ENCODE measurements at places on chromosomes 3 and 15. TPM values are rescaled to one million over a fixed set of nuclear protein-coding genes. Genes with fewer than 3 reads are reported as not detected.

DNA sequence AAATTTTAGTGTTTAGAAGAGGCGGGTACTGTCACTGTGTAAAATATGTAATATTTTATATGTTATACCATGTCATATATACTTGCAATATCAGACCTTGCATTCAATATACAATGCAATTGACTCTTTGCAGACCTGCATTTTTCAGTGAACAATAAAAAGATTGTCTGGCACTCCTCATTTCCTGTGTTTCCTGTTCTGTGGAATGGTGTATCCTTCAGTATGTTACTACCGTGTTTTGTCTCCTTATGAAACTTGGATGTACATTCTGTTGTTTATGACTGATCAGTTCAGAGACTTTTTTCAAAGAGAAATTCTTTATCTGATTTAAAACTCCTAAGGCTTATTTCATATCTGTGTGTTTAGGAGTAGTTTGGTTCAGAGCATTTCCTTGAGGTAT lies 31.5 kb downstream of the APH1B start:
- no peak for DNase-seq

DNA sequence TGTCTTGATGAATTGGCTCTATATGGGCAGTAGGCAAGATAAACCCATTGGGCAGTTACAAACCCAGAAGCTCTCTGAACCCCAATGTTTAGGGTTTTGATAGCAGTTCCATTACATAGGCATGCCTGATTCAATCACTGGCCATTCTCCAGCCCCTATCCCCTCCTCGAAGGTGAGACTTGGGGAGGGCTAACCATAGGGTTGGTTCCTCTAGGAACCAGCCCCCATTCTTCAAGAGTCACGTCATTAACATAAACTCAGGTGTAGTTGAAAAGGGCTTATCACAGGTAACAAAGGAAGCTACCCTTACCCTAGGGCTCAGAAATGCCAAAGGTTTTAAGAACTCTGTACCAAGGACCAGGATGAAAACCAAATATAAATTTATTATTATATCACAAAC lies 353.1 kb downstream of the ERC2 start:
- DNase-seq, result no peak

The DYNC1LI1 gene
- 25.3 TPM for total RNA-seq

DNA sequence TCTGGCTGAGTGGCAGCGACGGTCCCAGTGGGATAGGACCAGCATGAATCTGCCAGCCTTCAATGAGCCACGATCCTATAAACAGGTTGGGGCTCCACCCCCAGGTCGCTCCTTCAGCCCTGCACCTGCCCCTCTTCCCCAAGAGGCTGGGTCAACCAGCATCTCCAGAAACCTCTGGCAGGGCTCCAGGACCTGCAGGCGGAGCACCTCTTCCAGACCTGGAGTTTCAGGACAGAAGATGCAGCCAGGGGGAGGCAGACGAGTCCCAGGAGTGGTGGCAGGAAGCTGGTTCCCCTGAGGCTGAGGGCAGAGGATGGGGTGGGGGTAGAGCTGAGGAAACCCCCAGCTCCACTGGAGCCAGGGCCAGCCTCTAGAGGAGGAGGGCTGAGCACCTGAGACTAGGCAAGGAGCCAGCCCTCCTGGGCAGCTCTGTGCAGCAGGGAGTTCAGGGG lies at the start of gene PLA2G4D:
Gene PLA2G4D (minus strand): TSS at position 51 of the 452 bp plus-strand sequence. CDS start 103 bp downstream, outside the sequence.
- no peak for DNase-seq

DNA sequence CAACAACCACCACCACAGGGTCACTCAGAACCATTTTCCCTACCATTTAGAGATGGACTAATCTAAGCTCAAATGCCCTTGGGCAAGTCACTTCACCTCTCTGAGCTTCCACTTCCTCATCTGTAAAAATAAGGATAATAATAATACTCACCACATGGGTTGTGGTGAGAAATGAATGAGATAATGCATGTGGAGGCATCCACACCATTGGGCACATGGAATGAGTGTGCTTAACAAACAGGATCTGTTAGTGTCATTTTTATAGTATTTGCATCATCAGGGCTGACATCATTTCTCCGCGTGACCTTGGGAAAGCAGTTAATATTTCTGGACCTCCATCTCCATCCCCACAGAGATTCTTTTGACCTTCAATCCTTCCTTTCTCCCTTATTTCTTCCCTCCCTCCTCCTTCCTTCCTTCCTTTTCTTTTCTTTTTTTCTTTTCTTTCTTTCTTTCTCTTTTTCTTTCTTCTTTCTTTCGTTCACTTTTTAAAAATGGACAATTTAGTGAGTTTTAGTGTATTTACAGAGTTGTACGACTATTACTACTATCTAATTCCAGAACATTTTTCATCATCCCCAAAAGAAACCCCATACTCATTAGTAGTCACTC lies 7.7 kb upstream of the RFT1 start:
- no peak for DNase-seq

DNA sequence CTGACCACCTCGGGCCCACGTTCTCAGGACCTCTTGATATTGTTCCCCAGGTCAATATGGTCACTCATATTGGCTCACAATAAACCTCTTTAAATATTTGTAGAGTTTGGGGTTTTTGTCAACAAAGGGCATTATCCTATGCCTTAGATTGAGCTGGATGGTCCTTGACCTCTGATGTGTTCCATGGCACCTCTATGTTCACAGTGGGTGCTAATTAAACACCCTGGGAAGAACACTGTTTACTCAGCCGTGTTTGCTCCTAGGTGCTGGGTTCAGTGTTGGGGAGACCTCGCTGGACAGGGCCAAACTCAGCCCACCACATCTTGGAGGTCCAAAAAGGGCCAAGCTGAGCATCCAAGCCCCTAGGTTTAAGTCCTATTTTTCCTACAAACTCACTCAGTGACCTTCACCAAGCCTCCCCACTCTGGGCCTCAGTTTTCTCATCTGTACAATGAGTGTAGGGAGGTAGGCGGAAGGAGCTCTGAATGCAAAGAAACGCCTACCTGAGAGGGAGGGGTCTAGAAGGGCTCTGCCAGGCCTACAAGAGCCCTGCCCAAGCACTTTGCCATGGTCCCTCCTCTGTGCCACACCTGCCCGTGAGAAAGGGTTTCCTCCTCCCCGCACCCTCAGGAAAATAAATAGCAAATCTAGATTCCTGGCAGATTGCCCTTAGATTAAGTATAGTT lies 7.2 kb downstream of the FAM174B start:
- no peak for DNase-seq

The TLR9 gene
- not detected for total RNA-seq

- no peak for DNase-seq
Measured at GRCh38 chr3:81549831-81550230, 211.6 kb downstream of the GBE1 start.

GRCh38 chr3:133835961-133836360 lies 30.3 kb downstream of the SRPRB start:
- DNase-seq, result no peak

DNA sequence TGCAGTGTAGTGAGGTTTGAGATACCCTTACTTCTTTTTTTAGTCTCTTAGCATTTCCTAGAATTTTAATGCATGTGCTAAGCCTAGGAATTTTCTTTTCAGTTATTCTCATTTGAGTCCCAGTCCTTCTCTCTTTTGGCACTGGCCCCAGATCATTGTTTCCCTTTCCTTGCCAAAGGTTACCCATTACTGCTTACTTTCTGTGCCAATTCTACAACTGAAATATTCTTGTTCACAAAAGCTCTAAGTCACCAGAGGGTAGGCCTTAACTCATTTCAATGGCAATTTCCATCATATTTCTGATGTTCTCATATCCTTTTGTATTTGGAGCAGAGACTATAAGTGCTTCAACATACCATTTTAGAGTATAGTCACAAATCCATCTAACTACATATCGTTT lies 199.6 kb upstream of the CBLB start:
- no peak for DNase-seq

DNA sequence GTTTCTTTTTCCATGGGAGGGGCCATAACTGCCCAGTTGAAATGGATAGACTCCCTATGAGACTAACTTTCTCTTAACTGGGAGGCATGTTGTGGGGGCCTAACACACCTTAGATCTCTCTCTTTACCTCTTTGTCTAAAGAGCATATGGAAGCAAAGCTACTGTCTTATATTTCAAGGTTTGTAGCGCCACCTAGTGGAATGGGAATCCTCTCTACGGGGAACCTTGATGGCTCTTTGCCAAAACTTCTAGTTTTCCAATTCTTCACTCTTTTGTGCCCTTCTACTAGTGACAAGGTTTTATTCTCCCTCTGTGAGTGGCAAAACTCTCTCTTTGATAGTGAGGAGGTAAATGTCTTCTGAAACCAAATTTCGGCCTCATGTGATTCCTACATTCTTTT lies 1030.4 kb upstream of the CADM2 start:
- peak; percentile 46 for DNase-seq

The CCRL2 gene
- total RNA-seq, result not detected

The PRICKLE2 gene
- total RNA-seq, result 0.23 TPM

- no peak for DNase-seq
Measured at GRCh38 chr3:6108957-6109356, 752.0 kb upstream of the GRM7 start.

DNA sequence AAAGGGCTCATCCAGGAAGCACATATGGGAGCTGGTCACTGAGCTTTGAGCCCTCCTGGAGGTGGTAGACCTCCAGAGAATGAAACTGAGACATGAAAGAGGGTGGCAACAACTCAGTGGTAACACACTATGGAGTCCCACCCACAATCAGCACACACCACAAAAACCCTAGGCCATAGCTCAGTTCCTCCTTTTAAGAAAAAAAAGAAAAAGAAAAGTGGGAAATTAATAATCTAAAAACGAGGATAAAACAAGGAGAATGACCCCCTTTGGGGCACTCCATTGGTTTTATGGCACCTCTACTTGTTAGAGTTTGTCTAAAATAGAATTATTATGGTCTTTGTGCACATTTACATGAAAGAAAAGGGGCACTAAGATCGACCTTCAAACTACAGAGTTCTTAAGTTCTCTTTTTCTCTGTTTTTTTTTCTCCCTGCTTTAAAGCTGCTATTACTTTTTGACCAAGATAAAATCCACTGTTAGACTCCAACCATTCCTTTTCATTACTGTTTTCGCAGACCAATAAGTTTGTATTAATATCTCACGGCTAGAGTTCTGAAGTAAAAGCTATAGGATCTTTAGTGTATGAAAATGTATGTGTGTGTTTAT lies 40.2 kb upstream of the ZBTB20 start:
- no peak for DNase-seq

DNA sequence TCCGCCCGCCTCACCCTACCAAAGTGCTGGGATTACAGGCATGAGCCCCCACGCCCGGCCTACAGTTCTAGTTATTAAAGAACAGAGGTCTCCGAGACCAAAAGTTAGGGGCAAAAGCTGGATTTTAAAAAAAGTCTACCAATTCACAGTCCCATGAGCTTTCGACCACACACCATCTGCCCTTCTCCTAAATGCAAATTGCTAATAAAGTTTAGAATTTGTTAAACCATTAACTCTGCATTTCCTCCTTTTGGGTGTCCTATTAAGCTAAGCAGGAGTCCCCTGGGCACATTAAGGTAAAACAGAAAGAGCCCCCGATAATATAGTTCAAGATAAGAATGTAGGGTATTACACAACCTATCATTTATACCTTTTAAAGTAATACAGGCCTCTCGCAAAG lies 322.7 kb downstream of the FOXP1 start:
- no peak for DNase-seq

The DUOX1 gene
- total RNA-seq, result not detected

GRCh38 chr3:177041730-177042551 lies 155.3 kb downstream of the TBL1XR1 start:
- no peak for DNase-seq
